Ammon's horn (tissue), 1 donor: ENCODE measurements at places on chromosomes 16 and 17.
A peak's percentile ranks its signal among the peaks of the same experiment; 100 is the strongest.

GRCh38 chr17:28810437-28810836 is 32.2 kb downstream of the FAM222B start:
- no peak for DNase-seq

DNA sequence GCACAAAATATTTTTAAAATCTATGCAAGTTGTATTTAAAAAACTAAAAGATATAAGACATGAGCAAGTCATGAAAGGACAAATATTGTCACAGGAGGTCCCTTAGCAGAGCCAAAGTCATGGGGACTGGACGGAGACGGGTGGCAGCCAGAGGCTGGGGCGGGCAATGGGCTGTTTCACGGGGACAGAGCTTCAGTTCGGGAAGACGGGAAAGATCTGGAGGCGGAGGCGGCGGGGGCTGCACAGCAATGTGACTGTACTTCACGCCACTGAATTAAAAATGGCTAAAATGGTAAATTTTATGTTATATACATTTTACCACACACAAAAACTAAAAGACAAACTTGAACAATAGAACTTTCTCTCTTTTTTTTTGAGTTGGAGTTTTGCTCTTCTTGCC is 60.0 kb upstream of the METRNL start:
- no peak for DNase-seq

DNA sequence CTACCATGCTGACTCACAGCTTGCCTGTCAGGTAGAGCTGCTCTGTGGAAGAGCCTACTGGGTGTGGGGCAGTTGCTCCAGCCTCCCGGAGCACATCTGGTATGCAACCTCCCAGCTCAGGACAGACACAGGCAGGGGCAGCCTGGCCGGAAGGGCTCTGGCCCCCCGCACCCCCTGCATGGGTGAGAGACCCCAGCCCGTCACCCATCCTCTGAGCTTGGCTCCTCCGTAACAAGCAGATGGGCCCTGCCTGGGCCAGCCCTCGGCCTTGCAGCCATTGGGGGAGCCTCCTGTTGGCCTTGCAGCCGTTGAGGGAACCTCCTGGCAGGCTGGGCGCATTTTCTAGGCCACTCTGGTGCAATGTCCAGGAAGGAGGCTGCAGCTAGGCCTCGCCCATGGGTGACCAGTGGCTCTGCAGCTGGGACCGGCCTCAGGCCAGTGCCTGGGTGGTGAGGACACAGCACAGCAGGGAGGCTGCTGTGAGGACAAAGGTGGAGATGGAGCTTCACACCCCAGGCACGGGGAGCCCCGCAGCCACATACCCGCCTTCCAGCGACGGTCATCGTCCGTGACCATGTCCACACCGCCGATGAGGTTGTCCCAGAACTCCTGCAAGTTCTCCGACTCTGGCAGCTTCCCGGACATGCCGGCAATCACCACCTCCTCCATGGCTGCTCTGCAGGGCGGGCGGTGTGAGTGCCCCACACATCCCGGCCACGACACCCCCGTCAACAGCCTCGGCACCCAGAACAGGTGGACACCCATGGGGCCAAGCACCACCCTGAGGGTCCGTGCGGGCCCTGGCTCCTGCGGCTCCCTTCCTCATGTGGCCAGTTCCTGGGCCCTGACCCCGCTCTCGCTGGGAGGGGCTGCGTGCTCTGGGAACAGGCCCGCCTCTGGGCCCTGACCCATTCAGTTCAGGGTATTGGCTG is 2.0 kb downstream of the FASN start:
- DNase-seq = no peak

DNA sequence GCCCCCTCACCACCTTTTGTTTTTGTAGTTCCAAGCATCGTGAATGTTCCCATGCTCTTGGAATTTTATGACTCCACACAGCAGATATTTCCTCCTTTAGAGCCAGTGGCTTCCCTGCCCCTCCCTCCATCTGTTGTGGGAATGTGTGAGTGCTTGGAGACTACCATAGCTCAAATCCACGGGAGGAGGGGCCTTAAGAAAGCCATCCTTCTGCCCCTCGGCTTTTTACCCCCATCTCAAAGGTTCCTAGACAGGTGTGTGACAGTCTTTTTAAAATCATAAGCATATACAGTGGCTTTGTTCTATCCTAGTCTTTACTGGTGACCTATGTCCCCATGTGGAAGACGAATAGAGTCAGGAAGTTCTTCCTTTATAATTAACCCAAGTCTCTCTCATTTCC is 47.2 kb downstream of the YPEL2 start:
- no peak for DNase-seq

DNA sequence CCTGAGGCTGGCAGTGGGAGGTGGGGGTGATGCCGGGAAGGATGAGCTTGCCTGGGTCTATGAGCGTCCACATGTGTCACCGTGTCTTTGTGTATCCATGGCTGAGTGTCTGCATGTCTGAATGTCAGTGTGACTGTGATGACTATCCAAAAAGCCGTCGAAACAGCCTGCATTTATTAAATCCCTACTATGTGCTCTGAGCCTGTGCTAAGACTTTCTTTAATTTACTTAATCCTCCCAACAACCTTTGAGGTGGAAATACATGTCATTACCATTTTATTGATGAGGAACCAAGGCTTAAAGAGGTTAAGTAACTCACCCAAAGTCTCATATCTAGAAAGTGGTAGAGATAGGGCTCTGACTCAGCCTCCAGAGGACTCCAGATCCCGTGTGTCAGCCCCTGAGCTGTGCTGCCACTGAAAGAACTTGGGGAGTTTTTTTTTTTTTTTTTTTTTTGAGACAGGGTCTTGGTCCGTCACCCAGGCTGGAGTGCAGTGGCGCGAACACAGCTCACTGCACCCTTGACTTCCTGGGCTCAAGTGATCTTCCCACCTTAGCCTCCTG is 20.0 kb downstream of the ARHGAP23 start:
- no peak for DNase-seq

DNA sequence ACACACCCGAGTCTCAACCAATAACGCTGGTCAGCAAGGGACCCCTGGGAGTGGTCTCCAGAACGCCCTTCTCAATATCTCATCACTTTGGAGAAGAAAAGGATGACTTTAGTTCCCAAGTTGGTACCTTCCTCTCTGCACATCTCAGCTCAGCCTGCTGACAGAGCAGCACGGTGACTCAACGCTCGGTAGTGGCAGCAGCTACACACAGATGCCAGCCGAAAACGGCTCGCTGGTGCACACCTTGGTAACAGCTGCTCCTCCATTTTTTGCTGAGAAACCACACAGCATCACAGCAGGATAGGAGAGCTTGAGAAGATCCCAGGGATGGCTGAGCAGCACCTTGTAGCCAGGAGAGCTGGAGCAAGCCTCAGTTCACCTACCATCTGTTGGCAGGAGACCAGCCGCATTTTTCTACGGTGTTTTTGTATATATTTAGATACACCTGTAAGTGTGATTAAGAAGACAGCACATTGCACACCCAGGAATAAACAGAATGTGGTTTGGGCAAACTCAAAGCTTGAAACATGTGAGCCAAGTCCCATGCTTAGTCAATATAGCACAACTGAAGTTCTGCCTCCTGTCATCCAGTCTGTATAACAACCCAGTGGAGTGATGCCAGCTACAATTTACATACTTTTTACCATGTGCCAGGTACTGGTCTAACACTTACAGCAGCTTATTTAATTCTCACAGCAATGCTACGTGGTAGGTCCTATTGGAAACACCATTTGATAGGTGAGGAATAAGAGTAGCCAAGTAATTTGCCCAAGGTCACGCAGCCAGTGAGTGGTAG is 83.8 kb upstream of the ERCC4 start:
- no peak for DNase-seq

DNA sequence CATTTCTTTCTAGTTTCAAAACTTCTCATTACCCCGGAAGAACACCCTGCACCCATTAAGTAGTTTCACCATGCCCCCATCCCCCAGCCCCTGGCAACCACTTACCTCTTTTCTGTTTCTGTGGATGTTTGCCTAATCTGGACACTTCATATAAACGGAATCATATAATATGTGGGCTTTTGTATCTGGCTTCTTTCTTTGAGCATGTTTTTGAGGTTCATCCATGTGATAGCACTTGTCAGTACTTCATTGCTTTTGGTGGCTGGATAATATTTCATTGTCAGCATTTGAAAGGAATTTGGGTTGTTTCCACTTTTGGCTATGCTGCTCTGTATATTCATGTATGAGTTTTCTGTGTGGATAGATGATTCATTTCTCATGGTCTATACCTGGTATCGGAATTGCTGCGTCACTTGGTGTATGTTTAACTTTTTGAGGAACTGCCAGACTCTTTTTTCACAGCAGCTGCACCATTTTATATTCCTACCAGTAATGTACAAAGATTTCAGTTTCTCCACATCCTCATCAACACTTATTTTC is 30.0 kb upstream of the SLC5A10 start:
- DNase-seq = no peak

DNA sequence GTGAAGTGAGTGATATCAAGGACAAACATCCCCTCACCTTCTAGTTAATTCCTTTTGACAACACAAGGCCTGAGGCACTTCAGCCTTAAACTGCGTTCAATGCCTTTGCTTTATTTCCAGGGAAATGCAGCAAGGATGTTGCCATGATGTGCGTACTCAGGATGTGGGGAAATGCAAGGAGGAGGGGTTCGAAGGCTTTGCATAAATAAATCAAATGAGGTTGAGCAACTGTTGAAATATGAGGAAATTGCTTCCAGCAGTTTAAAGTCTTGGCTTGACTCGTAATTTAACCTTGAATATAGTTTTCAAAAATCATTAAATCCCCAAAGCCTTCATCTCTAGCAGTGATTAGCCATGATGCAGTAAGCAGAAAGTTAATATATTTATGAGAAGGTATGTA is 81.8 kb upstream of the CCL2 start:
- DNase-seq = no peak

- DNase-seq = no peak
Observed at GRCh38 chr16:67468731-67469130, 12.2 kb downstream of the ATP6V0D1 start.

DNA sequence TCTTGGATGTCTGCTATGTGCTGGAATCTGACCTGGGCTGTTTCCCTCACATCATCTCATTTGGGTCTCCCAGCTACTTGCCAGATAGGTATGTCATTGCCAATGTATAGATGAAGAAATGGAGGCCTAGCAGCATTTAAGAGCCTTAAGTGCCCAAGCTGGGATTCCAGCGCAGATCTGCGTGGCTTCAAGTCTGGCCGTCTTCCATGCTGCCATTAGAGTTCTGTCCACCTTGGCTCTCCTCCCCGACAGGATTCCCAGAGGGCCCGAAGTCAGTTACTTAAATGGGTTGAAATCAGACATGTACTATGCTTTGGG is 33.0 kb upstream of the CCR7 start:
- DNase-seq = no peak

DNA sequence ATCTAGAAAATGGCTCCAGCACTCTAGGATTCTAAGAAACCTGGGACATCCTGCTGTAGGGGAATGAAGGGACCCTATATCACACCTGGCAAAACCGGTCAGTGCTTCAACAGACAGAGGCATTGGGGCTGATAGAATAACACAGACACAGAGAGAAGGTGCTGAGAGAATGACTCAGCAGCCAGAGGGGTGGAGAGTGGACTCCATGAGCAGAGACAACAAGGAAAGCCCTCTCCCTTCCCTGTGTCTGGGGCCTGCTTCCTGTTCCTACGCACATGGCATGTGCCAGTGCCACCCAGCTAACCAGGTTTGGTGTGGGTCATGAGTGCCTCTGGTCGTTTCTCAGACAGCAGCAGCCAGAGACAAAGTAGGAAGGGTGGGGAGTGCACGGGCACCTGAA is 140.3 kb downstream of the CCT6B start:
- no peak for DNase-seq

- no peak for DNase-seq
Observed at GRCh38 chr16:76441391-76441790, 164.2 kb downstream of the CNTNAP4 start.

GRCh38 chr17:4010754-4011153 is 46.5 kb upstream of the ATP2A3 start:
- DNase-seq = no peak

DNA sequence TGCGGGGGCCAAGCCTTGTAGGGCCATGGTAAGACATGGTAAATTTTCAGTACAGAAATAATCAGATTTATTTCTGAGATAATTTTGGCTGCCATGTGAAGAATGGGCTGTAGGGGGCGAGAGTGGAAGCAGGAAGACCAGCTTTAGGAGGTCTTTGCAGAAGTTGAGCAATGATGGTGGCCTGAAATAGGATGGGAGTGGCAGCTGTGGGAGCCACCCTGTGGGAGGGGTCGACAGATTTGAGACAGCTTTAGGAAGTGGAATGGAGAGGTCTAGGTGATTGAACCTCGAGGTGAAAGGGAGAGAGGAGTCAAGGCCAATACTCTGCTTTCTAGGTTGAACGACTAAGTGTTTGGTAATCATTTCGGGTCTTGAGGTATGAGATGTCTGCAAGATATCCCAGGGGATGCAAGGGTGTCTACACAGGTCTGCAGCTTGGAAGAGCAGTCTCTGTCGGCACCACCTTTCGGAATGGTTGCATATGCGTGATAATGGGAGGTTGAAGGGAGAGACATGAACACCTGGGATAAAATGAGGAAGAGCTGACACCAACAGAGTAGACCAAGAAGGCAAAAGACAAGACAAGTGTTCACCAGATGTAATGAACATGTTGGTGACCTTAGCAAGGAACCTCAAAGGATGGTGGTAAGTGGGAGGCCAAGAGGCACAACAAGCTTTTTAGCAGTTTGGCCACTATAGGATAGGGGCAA is 4.2 kb upstream of the ATXN7L3 start:
- peak; percentile 43 for DNase-seq

GRCh38 chr17:63843910-63844677 is 1.6 kb upstream of the SMARCD2 start:
- DNase-seq = no peak

DNA sequence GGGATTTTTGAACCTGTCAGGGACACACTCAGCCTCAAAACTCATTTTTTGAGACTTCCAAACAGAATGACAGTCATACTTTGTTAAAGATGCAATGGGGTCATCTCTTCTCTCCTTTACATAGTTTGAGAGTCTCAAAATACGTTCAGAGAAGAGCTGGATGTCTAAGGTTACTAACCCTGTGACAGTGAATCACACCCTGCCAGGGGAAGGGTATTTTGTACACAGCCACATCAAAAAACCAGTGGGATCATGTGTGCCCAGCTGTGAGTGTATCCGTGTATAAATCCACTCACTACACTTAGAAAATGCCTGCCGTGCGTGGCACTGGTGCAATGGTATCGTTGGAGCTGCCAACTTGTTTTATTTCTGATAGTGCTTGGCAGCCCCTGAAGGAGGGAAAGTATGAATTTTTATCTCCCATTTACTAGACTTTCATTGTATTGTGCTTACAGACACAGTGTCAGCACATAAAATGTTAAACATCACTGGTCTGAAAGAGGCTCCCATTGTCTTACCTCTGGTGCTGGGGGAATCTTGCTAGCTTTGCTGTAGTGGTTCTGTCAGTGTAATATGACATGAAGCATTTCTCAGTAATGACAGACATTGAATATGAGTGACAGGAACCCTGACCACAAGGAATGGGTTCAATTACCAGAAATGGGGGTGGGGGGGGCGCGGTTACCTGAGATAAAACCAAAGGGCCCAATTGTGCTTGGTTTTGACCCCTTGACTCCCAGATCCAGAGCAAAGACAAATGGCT is 256.3 kb downstream of the FTO start:
- DNase-seq = no peak

- no peak for DNase-seq
Observed at GRCh38 chr17:19331543-19332245, 30.8 kb downstream of the B9D1 start.

- DNase-seq = no peak
Observed at GRCh38 chr17:15213381-15214087, 51.6 kb downstream of the PMP22 start.
